ENCODE measurements at places on chromosomes 13 and 19.

GRCh38 chr13:107370015-107370785 is 802.3 kb upstream of the ARGLU1 start:
- no peak for DNase-seq

GRCh38 chr19:15640294-15640903 is at the start of gene CYP4F3:
Gene CYP4F3 (plus strand): TSS chr19:15640897. CDS start chr19:15641416, 519 bp downstream.
- DNase-seq = no peak

- DNase-seq = no peak
These were observed 66.7 kb upstream of the ZNF536 start for GRCh38 chr19:30305346-30306060.

- no peak for DNase-seq
These were observed 57.6 kb downstream of the PCCA start for GRCh38 chr13:100146534-100146933.

DNA sequence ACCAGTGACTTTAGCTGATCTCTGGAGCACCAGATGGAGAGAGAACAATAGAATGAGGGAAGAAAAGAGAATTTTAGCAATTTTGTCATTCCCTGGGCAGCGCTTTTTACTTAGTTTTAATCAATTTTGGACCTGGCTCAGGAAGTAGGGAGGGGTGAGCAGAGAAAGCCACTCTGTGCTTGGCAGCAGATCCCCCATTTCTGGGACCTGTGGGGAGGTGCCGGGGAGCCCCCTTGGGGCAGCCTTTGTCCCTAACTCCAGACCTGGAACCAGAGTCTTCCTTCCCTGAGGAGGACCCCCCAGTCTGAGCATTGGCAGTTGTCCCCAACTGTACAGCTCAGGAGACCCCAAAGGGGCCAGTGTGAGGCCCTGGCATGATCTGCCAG is 10.5 kb downstream of the LYL1 start:
- no peak for DNase-seq

DNA sequence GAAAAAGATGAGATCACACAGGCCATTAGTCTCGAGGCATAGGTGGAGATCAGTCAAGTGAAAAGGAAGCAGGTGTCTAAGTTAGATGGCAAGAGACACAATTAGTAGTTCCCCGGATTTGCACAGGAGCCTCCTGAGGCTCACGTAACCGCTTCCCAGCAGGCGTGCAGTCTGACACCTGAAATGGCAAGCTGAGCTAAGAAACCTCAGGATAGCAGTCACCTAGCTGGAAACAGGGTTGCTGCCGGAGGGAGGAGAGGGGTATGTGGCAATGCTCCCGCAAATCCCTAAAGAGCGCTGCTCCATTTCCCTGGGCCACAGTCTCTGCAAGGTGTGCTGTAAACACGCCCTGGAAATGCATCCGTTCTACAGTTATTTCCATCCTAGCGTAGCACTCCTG is 1151.0 kb downstream of the DIAPH3 start:
- no peak for DNase-seq

DNA sequence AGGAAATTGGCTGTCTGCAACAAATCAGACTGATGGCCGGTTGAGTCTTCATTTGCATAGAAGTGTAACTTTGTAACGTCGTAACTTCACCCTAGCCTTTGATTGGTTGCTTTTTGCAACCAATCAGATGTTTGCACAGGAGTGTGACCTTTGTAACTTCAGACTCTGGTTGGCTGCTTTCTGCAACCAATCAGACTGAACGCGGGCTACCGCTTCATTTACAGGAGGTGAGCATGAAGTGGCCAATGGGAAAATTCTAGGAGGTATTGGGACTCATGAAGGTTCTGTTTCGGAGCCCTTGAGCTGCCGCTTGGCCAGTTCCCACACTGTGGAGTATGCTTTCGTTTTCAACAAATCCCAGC is 441 bp upstream of the ZNF559 start:
- no peak for DNase-seq

- DNase-seq = no peak
These were observed 44.7 kb downstream of the DHRS12 start for GRCh38 chr13:51759240-51759639.

Measured in esophagus squamous epithelium (tissue), 5 donors.